ENCODE measurements at places on chromosomes 11 and 22.

DNA sequence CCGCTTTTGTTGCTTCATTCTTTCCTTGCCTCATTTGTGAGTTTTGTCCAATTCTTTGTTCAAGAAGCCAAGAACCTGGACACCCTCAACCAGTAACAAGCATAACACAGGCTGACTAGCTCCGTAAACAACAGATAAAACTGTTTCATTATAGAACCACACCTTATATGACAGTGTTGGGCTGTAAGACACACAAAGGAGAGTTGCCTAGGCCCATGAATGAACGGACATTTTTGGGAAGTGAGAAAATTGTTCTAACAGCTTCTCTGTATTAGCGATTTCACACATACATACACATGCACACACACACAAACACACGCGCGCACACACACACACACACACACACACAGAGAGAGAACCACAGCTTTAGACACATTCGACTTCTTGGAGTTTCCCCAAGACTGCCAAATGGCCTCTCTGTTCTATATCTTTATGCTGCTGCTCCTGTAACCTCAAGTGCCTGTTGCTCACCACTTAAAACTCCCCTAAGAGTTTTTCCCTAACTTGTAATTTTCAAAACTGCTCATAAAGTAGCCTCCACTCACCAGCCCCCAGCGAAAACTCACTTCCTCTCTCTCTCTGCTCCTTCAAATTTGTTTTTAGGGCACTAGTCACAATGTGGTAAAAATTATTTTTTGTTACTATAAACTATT, 35.9 kb downstream of the CTSC start:
- no peak for DNase-seq

DNA sequence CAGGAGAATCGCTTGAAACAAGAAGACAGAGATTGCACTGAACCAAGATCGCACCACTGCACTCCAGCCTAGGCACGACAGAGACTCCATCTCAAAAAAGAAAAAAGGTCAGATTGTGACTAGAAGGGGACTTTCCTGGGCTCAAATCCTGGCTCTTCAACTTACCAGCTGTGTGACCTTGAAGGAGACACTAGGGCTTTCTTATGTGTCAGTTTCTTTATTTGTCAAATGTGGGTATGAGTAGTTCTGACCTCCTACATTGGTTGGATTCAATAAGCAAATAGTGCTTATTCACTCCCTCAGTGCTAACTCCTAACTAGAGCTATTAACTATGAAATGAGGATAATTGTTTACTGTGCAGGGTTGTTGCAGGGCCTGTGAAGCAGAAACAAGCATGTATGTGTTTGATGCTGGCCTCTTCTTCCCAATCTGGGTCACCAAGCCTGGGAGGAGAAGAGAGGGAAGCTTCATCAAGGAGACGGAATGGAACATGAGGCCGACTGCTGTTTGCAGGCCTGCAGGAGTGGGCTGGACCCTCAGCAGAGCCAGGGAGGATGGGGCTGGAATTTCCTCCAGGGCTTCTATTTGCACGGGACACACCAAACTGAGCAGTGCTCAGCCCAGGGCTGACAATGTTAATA, 22.5 kb downstream of the RHOD start:
- no peak for DNase-seq

- no peak for DNase-seq
These were observed 77.0 kb downstream of the RPL27A start for GRCh38 chr11:8759634-8760033.

DNA sequence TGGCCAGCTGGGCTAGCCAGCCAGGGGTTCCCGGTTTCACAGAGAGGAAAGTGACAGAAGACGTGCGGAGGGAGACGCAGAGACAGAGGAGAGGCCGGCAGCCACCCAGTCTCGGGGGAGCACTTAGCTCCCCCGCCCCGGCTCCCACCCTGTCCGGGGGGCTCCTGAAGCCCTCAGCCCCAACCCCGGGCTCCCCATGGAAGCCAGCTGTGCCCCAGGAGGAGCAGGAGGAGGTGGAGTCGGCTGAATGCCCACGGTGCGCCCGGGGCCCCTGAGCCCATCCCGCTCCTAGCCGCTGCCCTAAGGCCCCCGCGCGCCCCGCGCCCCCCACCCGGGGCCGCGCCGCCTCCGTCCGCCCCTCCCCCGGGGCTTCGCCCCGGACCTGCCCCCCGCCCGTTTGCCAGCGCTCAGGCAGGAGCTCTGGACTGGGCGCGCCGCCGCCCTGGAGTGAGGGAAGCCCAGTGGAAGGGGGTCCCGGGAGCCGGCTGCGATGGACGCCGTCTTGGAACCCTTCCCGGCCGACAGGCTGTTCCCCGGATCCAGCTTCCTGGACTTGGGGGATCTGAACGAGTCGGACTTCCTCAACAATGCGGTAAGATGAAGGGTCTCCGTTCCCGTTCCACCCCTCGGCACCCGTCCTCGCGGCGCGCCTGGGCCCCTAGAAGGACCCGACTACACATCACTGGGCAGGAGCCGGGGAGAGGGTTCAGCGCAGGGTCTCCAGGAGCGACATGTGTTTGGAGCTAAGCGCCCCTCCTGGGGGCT, at the start of gene CREB3L1:
Gene CREB3L1, plus strand, starts transcription at position 41 of the 765 bp plus-strand sequence. Its CDS starts 450 bp downstream, at position 491.
- peak; percentile 81 for DNase-seq

DNA sequence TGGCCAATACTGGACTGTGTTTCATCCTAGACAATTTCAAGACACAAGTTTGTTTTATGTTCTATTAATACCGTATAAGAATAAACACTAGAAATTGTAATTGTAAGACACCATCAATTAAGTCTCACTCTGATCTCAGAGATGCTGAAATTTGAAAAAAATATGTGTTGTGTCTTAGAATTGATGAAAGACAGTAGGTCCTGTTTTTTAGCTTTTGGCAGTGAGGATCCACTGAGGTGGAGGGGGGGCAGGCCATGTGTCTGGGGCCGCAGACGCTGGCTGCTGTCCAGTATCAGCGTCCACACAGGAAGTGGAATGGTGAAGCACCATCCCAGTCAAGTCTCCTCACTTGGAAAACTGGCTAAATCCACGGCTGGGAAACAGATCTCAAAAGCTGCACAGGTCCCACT, 22.5 kb upstream of the ALG8 start:
- no peak for DNase-seq

GRCh38 chr22:42720263-42721044, at the start of gene A4GALT:
Gene A4GALT (minus strand): TSS chr22:42720870. CDS start chr22:42693951, 26,919 bp downstream.
- no peak for DNase-seq

DNA sequence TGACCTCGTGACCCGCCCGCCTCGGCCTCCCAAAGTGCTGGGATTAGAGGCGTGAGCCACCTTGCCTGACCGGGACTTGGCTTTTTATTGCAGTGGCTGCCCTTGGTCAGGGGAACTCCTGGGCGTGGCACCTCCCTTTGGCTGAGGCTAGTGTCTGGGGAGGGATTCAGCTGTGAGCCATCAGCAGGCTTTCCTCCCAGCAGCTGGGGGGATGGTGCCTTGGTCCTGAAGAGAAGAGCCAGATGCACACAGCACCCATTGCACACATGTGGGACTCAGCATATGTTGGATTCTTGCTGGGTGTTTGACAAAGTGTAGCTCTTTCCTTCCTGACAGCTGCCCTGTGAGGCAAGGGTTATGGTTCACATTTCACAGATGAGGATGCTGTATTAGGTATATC, 8.4 kb downstream of the CYTH4 start:
- no peak for DNase-seq

DNA sequence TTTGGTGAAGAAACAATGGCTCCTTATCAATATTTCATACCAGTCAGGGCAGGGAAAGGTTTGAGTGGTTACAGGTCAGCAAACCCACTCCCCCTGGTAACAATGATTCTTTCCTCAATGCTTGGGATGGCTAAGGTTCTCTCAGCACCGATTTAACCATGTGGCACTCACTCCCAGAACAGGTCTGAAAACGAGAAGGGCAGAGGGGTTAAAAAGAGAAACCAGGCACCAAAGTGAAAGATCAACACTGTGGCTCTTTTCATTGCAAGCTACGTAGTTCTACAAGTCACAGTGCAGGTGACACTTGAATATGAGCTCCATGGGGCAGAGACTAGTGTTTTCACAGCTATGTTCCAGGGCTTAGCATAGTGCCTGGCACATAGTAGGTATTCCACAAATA, 132.4 kb downstream of the PLEKHA7 start:
- DNase-seq, result no peak

- no peak for DNase-seq
These were observed 16.7 kb upstream of the YPEL1 start for GRCh38 chr22:21752276-21752675.

DNA sequence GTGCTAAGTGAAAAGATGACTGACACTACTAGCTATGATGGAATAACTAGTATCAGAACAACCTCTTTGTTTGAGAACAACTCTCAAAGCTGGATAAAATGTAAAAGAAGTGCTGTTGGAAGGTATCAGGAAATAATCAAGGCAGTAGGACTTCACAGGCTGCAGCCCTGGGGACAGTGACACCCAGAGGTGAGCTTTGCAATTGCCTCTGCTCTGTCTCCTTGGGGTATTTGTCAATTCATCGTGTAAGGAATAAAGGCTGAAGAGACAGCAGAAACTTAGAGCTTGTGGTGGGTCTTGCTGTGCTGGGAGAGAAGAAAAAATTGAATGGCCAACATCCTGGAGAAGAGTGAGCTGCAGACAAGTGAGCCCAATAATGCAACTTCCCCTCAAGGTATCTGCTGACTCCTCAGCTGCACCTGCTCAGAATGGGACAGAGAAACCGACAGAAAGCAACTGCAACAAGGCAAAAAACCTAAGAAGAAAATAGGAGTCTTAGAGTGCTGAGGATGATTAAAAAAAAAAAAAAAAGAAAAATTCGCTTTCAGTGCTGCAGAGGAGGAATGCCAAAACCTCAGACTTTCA, 141.1 kb downstream of the RCN1 start:
- DNase-seq, result peak; percentile 39

DNA sequence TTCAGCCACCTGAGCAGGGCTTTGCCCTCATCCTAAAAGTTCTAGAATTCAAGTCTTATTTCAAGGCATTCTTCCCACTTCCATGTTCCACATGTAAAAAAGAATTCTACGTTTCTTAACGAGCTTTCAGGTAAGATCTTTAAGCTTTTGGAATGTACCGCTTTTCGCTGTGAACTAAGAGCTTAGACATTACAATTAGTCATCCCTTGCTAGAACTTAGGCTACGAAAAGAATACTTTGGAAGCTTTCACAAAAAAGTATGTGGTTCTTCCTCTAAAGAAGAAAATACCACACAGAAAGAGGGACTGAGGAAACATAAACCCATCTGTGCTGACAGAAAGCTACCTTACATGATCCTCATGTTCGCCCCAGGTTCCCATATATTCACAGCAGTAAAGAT, 1.9 kb downstream of the NUMA1 start:
- DNase-seq, result no peak

- no peak for DNase-seq
These were observed 6.2 kb upstream of the SREBF2 start for GRCh38 chr22:41826430-41827383.

DNA sequence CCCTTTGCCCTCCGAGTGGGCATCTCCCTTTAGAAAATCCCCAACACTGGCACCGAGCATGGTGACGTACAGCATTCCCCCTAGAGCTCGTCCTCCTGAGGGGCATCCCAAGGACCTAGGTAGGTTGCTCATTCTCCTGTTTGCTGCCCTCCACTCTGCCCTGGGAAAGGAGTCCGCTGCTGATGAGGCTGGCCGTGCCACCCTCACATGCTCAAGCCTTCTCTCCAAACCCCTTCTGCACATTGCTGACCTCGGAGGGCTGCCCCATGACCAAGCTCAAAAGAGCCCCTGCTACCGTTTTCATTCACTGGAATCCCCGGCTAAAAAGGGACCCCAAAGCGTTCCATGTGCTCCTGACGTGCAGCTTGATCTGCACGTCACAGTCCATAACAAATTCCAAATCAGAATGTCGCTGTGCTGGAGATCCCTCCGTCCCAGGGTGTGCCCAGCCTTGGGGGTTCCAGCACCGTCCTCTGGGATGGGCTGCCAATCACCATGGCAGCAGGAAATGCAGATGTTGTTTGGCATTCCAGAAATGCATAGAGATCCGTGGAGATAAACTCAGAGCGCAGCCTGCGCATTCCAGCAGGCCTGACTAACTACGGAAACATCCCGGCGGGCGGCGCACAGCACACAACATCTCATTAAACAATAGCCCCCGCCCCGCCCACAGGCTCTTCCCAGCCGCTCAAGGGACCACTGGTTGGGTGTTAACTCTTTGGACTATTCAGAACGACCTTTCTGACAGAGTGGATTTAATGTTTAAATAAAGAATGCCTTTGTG, 26.3 kb upstream of the GNB1L start:
- DNase-seq, result peak; percentile 93

- peak; percentile 81 for DNase-seq
These were observed 28.4 kb downstream of the KIAA0930 start for GRCh38 chr22:45212306-45212709.

GRCh38 chr11:5837695-5838094, 4.0 kb downstream of the OR52E6 start:
- no peak for DNase-seq

GRCh38 chr11:102874852-102875251, at the start of gene MMP12:
Gene MMP12 (minus strand): TSS chr11:102874982. CDS start chr11:102874937, 45 bp downstream.
- no peak for DNase-seq

DNA sequence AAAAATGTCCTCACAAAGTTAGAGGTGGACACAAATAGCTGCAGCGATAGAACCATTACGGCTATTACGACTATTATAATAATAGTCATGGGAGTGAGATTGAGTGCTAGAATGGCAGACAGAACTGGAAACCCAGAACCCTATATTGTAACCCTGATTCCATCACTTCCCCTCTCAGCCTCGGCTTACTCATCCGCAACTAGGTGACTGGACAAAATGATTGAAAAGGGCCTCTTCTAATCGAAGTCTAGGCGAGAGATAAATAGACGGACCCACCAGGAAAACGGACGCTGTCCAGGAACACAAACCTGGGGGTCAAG, 629 bp downstream of the PSMA1 start:
- no peak for DNase-seq

DNA sequence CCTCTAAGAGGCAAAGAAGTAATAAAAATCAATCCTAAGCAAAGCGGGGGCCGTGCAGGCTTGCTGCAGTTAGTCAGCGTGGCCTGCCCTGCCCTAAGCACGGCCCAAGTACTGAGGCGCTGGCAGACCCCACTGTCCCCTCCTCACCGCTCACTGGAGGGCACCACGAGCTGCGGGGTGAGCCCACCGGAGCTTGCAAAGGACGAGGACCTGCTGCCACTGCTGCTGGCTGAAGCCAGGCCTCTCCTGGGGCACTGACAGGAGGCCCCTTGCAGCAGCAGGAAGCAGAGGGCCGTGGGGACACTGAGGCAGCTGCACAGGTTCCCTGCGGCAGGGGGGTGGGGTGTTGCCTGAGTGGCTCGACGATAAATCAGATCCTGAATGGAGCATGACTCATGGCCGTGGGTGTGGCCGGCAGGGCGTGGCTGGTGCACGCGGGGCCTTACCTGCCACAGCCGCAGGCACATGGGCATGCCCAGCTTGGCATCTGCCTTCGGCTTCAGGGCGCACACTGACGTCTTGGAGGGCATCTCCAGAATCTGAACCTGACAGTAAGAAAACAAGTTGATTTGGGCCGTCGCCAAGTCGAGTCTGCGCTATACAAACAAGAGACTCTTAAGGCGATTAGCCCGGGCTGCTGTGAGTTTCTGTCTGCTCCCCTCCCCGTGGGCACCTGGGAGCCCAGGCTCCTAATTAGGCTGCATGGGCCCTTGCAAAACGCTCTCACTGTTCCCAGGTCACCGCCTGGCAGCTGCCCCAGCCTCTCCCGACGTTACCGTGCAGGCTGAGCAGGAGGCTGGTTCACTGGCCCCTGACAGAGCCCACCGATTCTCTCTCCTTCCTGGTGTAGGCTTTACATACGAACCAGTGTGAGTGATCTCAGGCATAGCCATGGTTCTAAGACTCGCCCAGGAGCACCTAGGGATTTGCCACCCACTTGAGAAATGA, 45.9 kb downstream of the TBX1 start:
- DNase-seq, result peak; percentile 31

GRCh38 chr11:27916541-27917100, 191.3 kb downstream of the KIF18A start:
- no peak for DNase-seq

- no peak for DNase-seq
These were observed 215.4 kb downstream of the METTL15 start for GRCh38 chr11:28323621-28324020.
